RCC 7860 (cell line): ENCODE measurements at places on chromosomes 4 and X.

DNA sequence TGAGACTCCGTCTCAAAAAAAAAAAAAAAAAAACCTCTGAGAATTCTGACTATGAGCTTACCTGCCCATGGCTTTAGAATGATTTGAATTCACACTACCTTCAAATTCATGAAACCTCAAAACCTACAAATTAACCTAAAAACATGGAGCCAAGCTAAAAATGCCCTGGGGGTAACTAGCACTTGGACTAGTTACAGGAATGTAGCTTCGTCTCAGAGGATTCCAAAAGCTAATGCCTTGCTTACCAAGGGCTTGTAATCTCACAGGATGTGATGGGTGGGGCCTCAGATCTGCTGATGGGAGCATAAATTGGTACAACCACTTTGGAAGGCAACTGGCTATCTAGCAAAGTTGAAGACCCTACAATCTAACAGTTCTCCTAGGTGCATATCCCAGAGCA is 79.4 kb upstream of the SPRY1 start:
- no peak for DNase-seq

- DNase-seq = no peak
Observed at GRCh38 chr4:152607178-152607577, 71.3 kb upstream of the FBXW7 start.

DNA sequence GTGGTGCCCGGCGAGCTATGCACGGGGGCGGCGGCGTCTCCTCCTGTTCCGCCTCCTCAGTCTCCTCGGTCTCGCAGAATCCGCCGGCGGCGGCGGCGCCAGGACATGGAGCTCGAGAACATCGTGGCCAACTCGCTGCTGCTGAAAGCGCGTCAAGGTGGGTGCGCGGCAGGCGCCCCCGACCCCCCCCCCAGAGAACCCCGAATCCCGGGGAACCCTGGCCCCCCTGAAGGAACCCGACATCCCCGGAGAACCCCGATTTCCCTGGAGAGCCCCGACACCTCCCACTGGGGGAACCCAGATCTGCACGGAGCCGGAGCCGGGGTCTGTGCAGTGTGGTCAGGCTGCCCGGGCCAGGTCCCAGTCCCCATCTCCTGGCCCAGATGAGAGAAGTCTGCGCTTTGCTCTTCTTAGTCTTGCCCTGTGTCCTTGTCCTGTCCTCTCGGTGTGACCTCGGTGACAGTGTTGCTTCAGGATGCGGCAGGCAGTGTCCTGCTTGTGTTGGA is 648 bp downstream of the GRK4 start:
- no peak for DNase-seq

DNA sequence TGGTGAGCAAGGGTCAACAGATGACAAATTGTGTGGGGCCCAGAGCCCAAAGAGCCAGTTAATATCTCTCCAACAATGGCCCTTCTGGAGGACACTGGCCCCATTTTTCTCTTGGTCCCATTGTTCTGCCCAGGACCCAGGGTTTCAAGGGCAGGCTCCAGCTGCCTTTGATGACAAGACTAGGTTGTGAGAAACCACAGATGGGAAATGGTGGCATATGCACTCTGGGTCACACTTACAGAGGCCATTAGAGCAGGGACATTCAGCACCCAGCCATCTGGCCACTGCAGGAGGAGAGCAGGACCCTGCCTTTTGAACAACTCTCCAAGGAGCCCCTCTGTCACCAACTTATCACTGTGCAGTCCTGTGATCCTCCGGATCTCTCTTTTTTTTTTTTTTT is 49.7 kb upstream of the KIAA1210 start:
- DNase-seq = no peak

DNA sequence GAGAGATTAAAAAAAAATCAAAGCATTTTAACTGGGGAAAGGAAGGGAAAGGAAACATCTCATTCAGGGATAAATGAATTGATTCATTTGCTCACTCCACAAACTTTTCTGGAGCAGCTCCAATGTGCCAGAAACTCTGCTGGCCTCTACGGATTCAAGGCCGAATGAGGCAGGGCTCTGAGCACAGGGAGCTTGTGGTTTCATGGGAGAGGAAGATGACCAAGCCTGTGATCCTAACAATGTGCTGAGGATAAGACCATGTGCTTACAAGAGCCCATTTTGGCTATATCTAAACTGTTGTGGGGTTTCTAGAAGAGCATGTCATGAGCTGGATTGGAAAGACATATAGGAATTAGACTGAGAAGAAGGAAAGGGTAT is 137.5 kb downstream of the ZNF674 start:
- no peak for DNase-seq

- DNase-seq = no peak
Observed at GRCh38 chr4:100062921-100063320, 112.8 kb upstream of the H2AZ1 start.
